ENCODE measurements at places on chromosomes 7 and 10.

DNA sequence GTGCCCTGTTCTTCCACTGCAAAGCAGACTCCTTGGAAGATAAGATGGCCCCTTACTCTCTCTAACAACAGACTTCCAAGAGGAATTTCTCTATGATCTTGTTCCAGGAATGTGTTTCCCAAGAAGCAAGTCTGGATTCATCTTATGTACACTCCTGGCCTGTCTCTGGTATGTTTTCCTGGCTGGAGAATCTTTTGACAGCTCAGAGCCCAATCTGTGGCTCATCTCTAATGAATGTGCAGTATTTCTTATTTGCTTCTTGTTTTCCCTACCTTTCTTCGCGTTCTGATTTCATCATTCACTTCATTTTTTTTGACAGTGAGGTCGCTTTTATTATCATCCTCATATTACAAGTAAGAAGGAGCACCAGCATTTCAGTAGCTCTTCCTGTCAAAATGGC lies 53.0 kb upstream of the PITRM1 start:
- DNase-seq = no peak

DNA sequence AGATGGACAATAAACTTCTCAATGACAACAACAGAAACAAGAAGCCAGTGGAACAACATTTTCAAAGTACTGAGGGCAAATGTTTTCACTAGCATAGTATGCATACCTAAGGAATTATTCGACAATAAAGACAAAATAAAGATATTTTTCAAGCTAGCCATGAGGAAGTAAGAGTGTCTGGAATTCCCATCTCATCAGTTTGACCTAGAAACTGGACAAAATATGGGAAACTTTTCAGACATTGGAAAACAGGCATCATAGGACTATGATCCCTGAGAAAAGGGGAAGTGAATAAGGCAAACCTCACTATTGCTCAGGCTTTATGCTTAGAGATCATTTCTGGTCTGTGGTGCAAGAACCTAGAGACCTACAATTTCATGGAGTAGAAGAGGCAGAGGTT lies 86.3 kb downstream of the OAT start:
- DNase-seq = no peak

DNA sequence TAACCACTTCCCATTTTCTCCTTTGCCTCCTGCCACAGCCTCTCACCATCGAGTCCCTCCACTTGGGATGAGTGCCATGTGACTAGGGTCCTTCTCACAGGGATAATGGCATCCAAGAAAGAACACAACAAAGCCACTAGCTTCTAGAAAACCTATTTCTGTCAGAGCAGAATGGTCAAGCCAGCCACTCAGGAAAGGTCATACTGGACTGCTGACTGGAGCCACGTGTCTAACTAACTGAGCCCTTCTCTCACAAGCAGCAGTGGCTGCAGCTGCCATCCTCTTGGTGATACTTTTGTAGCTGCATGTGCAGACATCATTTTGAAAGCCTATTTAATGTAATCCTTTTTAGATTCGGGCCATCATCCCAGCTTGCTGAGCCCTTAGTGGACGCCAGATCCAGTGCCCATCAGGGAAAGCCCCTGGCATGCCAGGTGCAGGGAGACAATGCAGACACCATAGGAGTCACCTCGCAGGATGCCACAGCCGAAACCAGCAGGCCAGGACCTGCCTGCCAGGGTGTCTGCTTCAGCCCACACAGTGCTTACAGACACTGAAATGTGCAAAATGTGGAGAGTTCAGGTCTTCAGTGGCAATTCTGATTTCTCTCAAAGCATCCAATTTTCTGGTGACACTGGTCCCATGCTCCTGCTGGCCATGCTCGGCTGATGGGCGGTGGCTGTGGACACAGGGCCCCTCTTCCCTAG lies 98.3 kb upstream of the DDC start:
- no peak for DNase-seq

- DNase-seq = no peak
Observed at GRCh38 chr10:59175538-59176240, 754 bp upstream of the PHYHIPL start.

GRCh38 chr10:71053169-71053895 lies 159.0 kb upstream of the UNC5B start:
- DNase-seq = no peak
